ENCODE measurements at places on chromosomes 2 and 18. TPM values are rescaled to one million over a fixed set of nuclear protein-coding genes. Genes with fewer than 3 reads are reported as not detected.

- no peaks in the 10 kb centered on the region for H3K27me3 ChIP-seq
- no peaks in the 10 kb centered on the region for H3K4me1 ChIP-seq
- peak; percentile 73 for DNase-seq
- H3K4me3 ChIP-seq, result no peak overlapping the region
These were observed 406.6 kb downstream of the CMPK2 start for GRCh38 chr2:6459138-6459537.

GRCh38 chr2:172704072-172704936 lies 31.3 kb upstream of the RAPGEF4 start:
- H3K4me1 ChIP-seq, result no peaks in the 10 kb centered on the region
- H3K27me3 ChIP-seq, result no peaks in the 10 kb centered on the region
- no peaks in the 10 kb centered on the region for H3K36me3 ChIP-seq
- H3K4me3 ChIP-seq, result no peak overlapping the region

GRCh38 chr2:85264471-85264870 lies 63.3 kb downstream of the TGOLN2 start:
- H3K4me1 ChIP-seq, result peaks cover 12% of the 10 kb centered on the region
- no peaks in the 10 kb centered on the region for H3K36me3 ChIP-seq
- no peak overlapping the region for H3K27ac ChIP-seq
- H3K27me3 ChIP-seq, result no peaks in the 10 kb centered on the region
- DNase-seq, result no peak

The ENOSF1 gene
- 106 TPM for total RNA-seq

The ZSWIM2 gene
- not detected for total RNA-seq

The ITGB6 gene
- not detected for total RNA-seq
